ENCODE measurements at places on chromosomes 7 and 10. TPM values are rescaled to one million over a fixed set of nuclear protein-coding genes. Genes with fewer than 3 reads are reported as not detected.

- H3K4me1 ChIP-seq: no peaks in the 10 kb centered on the region
- no peak for DNase-seq
- H3K27ac ChIP-seq: no peak within 1 kb of the TSS
- H3K4me3 ChIP-seq: peak within 1 kb of the TSS; percentile 58
- no peaks in the 10 kb centered on the region for H3K36me3 ChIP-seq
Measured at GRCh38 chr7:88759230-88760135, at the start of gene ZNF804B. TSS of gene ZNF804B (plus strand) at chr7:88759700. CDS start at chr7:88759977, 277 bp downstream.

DNA sequence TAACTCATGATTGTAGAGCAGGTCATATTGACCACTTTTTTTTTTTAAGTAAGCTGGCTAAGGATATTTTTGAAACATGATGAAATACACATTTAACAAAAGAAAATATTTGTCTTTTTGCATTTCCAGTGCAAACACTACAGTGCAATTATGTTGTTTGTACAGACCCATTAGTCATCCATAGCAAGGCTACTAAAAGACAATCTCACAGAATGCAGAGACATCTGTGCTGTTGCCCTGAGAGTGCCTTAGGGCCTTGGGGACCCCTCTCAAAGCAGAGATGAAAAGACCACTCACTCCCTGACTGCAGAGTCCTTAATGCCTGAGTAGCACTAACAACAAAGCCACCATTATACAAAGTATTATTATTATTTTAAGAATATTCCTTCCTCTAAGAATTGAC lies 104.5 kb downstream of the NRCAM start:
- DNase-seq: no peak
- H3K36me3 ChIP-seq: peaks cover 3% of the 10 kb centered on the region
- H3K4me3 ChIP-seq: no peak overlapping the region
- peaks cover 9% of the 10 kb centered on the region for H3K4me1 ChIP-seq
- no peaks in the 10 kb centered on the region for H3K27me3 ChIP-seq

Gene AGAP9
- 17.6 TPM for total RNA-seq

- H3K4me1 ChIP-seq: peaks cover 17% of the 10 kb centered on the region
- no peak overlapping the region for H3K27ac ChIP-seq
- peak; percentile 94 for DNase-seq
- no peak overlapping the region for H3K4me3 ChIP-seq
- no peaks in the 10 kb centered on the region for H3K36me3 ChIP-seq
Measured at GRCh38 chr10:44932517-44933450, 21.6 kb downstream of the TMEM72 start.

DNA sequence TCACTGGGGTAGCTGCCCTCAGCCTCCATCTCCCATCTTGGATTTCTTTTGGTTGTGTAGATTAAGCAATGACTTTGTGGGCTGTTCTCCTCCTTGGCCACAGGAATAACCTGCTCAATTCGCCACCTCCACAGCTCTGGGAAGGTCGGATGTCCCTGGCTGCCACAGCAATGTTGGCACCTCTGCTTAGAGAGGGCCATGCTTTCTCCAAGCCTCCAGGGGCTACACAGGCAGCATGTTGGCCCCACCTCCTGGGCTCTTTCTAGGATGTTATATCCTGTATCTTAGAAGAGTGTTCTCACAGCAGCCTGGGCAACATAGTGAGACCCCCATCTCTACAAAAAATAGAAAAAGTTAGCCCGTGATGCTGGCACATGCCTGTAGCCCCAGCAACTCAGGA lies 35.4 kb upstream of the FXYD4 start:
- H3K27me3 ChIP-seq: no peaks in the 10 kb centered on the region
- no peak for DNase-seq
- peaks cover 26% of the 10 kb centered on the region for H3K36me3 ChIP-seq
- no peak overlapping the region for H3K4me3 ChIP-seq
- peak overlapping the region; percentile 95 for H3K27ac ChIP-seq

DNA sequence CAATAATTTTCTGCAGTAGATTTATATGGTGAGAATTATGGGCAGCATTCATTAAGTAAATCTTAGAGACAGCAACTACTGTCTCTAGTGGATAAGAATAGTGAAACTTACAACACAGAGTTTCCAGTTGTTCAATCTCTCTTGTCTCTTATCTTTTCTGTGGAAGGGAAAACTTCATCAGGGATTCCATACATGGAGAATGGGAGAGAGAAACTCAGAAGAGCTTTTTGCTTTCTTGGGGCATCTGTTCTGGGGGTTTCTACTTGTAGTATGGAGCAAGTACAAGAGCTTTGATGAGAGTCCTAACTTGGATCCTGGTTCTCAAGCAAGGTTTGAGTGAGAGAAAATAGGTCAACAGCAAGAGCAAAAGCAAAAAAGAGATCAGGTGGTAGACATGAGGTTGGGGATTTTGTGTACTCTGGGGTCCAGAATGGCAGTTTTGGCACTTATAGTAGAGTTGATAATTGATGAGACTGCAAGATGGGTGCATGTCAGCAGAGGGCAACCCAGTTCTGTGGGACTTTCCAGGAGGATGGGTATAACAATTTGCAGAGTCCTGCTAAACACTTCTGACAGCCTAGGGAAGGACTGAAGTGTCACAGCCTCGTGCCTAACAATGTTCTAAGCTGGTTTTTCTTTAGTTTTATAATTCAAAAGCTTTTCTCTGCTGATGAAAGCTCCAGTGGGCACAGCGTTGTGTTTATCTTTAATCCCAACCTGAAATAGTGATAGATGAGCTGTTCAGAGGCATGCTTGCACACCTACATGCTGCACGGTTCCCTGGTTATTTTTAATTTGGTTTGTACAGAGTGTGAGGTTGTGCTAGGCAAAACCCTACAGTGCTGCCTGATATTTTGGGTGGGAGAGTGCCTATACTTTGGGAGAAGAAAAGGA lies 32.0 kb upstream of the STRIP2 start:
- no peak overlapping the region for H3K4me3 ChIP-seq
- no peak overlapping the region for H3K27ac ChIP-seq
- H3K27me3 ChIP-seq: no peaks in the 10 kb centered on the region
- H3K4me1 ChIP-seq: no peaks in the 10 kb centered on the region

GRCh38 chr10:62805231-62806099 lies 945 bp downstream of the ADO start:
- peak overlapping the region; percentile 99 for H3K27ac ChIP-seq
- peak; percentile 51 for DNase-seq
- peaks cover 8% of the 10 kb centered on the region for H3K27me3 ChIP-seq
- peak overlapping the region; percentile 92 for H3K4me3 ChIP-seq

Gene PLXDC2
- total RNA-seq: not detected

Gene MSMB
- 7.4 TPM for total RNA-seq
